ENCODE measurements at places on chromosomes 5 and 9.

- DNase-seq, result no peak
Measured at GRCh38 chr5:72383280-72383679, 63.1 kb downstream of the PTCD2 start.

- DNase-seq, result no peak
Measured at GRCh38 chr9:128469070-128469469, 13.3 kb downstream of the ODF2 start.

- DNase-seq, result no peak
Measured at GRCh38 chr5:6674421-6674820, 38.8 kb upstream of the TENT4A start.

GRCh38 chr5:93304456-93305250, 276.4 kb downstream of the NR2F1-AS1 start:
- no peak for DNase-seq

DNA sequence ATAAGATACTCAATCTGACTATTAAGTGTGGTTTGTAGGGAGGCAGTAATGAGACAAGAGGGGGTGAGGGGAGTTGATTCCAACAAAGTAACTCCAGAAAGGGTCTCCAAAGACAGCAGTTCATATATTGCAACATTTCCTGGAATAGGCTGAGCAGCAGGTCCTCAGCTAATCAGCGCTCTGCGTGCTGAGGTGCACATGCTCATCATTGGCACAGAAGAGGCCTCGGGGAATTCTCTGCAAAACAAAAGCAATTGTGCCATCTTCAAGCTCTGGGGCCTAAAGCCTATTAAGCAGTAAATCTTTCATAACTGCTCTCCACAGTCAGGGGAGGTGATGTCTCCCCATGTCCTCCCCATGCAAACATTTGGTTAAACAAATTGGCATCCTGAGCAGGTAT, 357.3 kb downstream of the SPOCK1 start:
- DNase-seq, result no peak

GRCh38 chr9:34190996-34191892, 12.4 kb downstream of the UBAP1 start:
- DNase-seq, result no peak

- no peak for DNase-seq
Measured at GRCh38 chr9:76177931-76178330, 216.3 kb downstream of the RFK start.

DNA sequence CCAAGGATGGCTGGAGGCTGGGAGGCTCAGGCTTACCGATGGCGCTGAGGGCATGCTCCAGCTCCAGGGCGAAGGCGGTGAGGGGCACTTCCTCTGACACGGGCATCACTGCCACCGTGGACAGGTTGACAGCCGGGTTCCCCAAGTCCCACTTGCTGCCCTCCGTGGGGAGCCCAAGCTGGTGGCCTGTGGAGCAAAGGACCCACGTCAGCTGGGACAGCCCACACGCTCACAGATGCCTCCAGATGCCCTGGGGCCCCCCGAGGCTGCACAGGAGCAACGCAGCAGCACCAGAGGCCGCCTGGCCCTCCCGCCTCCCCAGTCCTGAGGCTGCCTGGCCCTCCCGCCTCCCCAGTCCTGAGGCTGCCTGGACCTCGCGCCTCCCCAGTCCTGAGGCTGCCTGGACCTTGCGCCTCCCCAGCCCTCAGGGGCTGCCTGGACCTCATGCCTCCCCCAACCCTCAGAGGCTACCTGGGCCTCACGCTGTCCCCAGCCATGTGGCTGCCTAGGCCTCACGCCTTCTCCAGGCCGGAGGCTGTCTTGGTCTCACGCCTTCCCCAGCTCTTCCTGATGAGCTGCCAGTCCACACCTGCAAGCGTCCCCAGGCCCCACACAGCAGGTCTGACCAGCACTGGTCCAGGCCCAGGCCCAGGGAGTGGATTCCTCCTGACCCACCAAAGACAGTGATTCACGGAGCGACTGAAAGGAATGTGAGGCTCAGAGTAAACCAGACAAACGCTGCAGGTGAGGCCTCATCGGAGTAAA, 25.6 kb upstream of the NSMF start:
- DNase-seq, result no peak

- DNase-seq, result no peak
Measured at GRCh38 chr9:38649731-38650363, 29.5 kb upstream of the ANKRD18A start.

GRCh38 chr9:93048566-93049448, 9.7 kb upstream of the SUSD3 start:
- no peak for DNase-seq
